CD4-positive, alpha-beta T cell (primary cell): ENCODE measurements at places on chromosomes 16 and 17.

DNA sequence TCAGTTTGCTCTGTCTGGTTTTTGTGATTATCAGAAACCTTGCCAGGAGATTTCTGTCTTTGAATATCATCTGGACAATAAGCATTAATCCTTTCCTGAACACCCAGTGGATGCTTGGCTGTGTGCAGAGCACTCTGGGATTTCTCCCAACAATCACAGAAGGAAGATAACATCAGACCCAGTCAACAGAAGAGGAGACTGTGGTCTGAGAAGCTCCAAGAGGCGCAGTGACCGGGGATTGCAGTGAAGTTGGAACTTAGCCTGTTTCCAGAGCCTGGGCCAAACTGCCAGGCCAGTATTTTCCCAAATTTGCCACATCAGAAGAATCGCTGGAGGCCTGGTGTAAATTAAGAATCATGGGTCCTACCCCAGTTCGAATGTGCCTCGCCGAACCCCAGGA, 264.7 kb downstream of the C16orf95 start:
- no peak for DNase-seq

DNA sequence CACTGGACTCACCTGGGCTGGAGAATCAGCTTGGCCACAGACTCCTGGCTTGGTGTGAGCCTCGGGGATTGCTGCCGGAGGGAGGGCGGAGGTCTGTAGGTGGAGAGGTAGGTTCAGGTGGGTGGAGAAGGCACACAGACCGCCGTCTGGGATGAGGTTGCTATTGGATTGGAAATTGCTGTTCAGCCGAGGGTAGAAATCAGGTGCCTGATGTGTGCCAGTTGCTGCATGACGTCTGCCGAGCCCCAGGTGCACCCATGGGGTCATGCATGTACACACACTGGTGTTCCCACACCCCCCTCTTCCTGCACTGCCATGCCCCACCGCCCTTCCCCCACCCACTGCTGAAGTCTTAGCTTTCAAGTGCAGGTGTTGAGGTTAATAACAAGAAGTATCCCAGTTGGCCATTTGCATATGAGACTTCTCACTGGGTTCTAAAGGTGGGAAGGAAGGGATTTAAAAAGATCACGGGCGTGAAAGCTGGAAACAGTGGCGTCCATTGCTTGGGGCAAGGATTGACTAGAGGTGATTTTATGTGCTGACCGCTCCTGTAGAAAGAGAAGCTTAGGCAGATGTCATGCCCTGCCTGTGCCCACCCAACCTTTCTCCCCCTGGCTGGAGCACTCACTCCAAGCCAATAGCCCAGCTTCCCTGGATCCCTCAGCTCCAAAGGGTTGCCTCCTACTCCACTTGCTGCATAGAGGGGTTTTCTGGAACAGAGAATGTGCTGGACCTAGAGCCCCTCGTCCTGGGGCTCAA, 193.6 kb downstream of the CCDC182 start:
- peak; percentile 22 for DNase-seq

DNA sequence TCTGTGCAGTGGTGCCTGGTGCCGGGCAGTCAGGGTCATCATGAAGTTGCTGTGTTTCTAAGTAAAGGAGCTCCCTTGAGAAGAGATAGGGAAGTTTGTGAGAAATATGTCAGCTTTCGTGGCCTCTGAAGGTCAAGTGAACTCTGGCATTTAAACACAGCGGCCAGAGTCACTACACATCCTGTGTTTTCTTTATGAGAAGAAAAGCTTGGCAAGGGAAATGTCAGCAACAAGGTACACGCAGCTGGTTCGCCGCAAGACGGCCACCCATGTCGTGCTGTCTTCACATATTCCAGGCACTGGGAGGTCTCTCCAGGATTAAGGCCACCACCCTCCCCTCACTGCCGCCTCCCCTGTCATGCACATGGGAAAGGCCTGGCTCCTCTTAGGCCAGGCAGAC, 33.2 kb upstream of the PEMT start:
- no peak for DNase-seq

- DNase-seq: no peak
Observed at GRCh38 chr17:43998552-43998951, 5.9 kb upstream of the NAGS start.

- DNase-seq: no peak
Observed at GRCh38 chr17:33416131-33416530, 123.0 kb upstream of the ASIC2 start.
